ENCODE measurements at places on chromosomes 7 and 10.

- DNase-seq: no peak
Observed at GRCh38 chr7:83413831-83414230, 235.1 kb downstream of the SEMA3E start.

DNA sequence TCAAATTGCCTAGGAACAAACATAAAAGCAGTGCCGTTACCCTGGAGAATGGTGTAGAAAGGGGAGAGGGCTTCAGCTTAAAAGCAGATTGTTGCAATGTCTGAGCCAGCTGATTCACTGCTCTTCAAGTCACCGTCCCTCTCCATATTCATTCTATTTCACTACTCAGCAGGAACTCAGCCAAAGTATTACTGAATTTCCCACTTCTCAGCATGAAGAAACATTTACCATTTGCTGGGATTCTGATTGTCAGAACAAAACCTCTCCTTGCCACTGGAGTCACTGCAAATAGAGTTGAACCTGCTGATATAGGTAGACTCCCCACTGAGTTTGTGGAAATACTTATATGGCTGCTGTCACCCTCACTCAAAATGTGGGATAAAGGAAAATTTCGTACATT, 71.7 kb downstream of the PPP1R17 start:
- DNase-seq: no peak

GRCh38 chr7:159130199-159130775, 14.4 kb downstream of the VIPR2 start:
- DNase-seq: no peak

DNA sequence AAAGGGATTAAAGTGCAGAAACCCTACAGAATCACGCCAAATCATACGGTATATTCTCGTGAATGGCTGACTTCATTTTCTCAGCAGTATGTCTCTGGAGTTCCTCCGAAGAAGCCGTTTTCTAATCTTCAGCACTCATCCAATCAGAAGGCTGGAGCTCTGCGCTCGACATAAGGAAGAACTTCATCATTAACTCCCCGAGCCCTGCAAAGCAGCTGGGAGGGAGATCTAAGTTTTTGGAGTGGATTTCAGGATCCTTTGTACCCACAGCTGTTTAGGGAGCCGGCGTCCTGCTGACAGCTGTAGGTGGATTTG, 40.7 kb upstream of the SDK1 start:
- no peak for DNase-seq

DNA sequence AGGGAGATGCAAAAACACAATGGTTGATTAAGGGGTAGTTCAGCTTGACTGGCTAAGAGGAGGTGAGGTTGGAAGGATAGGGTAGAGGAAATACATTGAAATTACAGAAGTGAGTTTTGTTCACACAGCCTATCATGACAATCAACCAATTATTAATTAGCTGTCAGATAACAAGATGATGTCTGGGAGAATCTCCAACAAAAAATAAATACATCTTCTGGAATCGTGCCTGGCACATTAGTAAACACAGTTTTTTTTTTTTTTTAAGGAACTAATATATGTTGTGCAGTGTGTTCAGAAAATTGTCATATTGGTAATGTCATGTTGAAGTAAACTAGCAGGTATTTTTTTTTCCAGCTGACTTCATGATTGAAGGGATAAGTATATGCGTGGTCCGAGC, 171.8 kb downstream of the VTI1A start:
- DNase-seq: no peak

DNA sequence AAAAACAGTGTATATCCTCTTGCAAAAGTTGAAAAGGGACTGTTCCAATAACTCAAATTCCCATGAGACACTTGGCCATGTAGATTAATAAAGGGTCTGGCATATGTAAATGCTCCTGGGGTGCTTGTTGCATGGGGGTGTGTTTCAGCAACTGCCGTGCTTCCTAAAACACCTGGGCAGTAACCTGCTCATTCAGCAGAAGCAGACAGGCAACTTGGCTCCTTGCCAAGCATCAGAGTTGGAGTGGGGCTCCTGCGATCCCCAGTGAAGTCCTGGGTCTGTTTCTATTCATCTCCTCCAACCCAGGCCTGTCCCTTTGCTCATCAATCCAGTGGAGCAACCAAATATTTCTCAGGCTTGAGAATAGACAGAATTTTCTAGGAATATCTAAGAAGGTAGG, 42.2 kb upstream of the ADAM12 start:
- DNase-seq: no peak

- no peak for DNase-seq
Observed at GRCh38 chr10:1290071-1290471, 233.9 kb downstream of the WDR37 start.

- DNase-seq: no peak
Observed at GRCh38 chr10:72322280-72323058, 32.2 kb downstream of the DNAJB12 start.

GRCh38 chr7:78134256-78134655, 335.7 kb downstream of the PHTF2 start:
- no peak for DNase-seq

GRCh38 chr10:86970982-86971231, 2.6 kb downstream of the ADIRF start:
- DNase-seq: no peak

- no peak for DNase-seq
Observed at GRCh38 chr7:39446546-39446945, 119.7 kb upstream of the YAE1 start.

- DNase-seq: no peak
Observed at GRCh38 chr10:107144490-107144889, 20.0 kb downstream of the SORCS1 start.

GRCh38 chr10:87575851-87576250, 71.2 kb downstream of the MINPP1 start:
- DNase-seq: no peak

- DNase-seq: peak; percentile 51
Observed at GRCh38 chr7:93902777-93903423, 3.5 kb upstream of the GNGT1 start.

- peak; percentile 72 for DNase-seq
Observed at GRCh38 chr10:30705101-30705624, 75.6 kb upstream of the LYZL2 start.

DNA sequence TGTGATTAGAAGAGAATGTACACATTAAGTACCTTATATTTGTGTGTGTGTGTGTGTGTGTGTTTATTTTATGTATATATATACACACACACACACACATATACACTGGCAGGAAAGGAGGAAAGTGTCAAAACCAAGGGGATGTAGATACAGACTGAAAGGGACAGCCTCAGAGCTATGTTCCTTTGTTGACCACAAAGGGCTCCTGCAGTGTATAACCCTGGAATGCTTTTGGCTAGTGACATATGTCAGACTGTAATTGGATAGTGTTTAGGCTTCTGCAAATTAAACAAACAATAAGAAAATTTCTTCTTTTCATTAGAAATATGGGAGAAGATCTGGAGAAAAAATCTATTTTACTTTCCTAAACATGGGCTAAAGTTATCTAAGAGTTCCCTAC, 15.9 kb downstream of the GBF1 start:
- no peak for DNase-seq

DNA sequence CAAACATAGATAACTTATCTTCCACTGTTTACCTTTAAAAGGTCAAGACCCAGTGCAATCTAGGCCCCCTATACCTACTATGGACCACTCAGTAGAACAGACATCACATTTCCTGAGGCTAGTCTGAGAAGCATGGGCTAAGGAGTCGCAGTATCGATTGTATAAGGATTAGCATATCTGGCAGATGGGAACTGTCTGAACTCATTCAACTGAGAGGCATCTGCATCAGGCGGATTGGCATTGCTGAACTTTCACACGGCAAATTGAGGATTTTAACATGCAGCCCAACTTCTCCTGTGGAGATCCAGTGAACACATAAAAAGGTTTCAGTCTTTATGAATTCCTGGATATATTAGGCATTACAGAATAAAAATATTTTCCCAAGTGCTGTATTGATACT, 89.1 kb upstream of the LRGUK start:
- no peak for DNase-seq

DNA sequence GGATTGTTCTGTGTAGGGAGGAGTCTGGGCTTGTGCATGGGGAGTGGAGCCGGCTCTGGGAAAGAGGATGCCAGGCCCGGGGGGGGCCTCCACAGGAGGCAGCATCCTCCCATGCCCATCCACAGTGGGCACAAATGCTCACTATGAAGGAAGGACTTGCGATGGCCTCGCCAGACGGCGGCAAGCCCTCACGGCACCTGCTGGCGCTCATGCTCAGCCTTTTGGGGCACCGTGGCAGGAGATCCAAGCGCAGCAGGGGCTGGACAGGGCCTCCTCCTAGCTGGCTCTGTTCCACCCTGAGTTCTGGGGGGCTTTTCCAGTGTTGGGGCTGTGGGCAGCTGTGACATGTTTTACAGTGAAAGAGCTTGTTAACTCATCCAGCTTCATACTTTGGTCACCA, 15.2 kb downstream of the MDH2 start:
- DNase-seq: no peak

DNA sequence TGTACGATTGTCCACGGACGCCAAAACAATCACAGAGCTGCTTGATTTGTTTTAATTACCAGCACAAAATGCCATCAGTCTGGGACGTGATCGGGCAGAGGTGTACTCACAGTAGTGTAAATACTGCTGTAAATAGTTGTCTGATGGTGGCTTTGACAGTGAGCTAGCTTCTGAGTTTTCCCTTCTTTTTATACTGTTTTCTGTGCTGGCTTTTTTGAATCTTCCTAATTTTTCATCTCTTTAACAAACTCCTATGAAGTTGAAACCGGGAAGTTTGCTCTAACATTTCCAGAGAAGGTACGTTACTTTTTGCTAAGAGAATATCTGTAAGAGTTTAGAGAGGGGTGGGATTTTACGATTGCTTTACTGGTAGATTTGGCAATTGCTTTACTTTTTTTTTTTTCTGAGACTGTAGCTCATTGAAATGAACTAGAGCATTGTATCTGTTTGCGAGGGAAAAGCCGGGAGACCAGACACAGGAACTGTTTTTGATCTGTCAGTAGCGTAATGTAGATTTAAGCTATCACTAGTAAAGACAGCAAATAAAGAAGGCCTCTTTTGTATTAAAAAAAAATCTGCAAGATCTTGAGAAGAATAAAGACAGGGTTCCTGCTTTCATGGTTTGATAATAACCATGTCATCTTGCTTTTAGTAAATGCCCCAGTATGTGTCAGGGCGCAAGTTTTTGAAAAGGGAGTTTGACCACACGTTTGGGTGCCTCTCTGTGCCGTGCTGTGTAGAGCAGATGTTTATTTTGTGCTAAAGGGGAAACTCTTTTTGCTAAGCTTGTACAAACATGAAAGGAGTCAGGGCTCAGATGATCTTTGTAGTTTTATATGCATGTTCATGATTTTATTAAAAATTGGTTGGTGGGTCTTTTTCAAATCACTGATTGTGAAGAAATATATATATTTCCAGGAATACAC, 712 bp downstream of the FOXP2 start:
- no peak for DNase-seq

GRCh38 chr7:22726345-22726906, 574 bp upstream of the IL6 start:
- DNase-seq: peak; percentile 46

DNA sequence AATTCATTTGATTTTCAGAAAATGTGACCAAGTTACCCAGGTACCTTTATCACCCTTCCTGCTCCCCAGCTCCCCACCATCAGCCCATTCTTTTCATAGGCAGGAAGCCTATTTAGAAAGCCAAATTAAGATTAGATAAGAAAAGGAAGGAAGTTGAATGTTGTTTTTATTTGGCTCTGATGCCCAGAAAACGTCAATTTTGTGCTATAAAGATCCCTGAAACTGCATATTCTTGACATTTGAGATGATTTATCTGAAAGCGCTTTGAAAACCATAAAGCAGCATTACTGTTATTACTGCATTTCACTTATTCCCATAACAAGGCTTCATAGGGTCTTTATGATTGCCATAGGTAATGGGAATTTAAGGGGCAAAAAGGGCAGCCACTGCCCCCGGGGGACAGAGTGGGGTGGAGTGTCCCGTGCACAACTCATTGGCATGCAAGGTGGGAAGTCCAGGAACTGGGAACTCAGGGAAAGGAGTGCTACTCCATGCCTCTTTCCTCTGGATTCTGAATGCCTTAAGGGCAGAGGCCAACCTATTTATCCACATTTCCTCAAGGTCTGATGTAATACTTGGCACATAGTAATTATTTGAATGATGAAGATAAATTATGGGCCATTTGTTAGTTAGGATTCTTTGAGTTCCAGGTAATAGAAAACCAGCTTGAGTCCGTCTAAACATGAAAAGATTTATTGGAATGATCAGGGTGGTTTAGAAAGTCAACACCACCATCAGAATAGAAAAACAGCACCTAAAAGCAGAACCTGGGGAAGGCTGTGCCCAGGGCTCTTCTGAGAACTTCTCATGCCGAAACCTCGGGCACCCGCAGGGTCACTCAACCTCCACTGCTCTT, 100.6 kb upstream of the ELMO1 start:
- no peak for DNase-seq

DNA sequence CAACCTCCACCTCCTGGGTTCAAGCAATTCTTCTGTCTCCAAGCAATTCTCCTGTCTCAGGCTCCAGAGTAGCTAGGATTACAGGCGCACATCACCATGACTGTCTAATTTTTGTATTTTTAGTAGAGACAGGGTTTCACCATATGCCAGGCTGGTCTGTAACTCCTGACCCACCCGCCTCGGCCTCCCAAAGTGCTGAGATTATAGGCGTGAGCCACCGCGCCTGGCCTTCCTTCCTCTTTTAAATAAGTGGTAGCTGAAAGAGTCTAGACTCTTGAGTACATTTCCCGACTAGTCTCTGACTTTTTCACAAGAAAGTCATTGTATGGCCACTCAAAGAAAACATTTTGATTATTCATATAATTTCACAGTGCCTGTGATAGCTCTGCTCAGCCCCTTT, 636.2 kb upstream of the ANKRD30A start:
- DNase-seq: no peak

GRCh38 chr10:71968553-71969474, 4.6 kb downstream of the CHST3 start:
- no peak for DNase-seq

DNA sequence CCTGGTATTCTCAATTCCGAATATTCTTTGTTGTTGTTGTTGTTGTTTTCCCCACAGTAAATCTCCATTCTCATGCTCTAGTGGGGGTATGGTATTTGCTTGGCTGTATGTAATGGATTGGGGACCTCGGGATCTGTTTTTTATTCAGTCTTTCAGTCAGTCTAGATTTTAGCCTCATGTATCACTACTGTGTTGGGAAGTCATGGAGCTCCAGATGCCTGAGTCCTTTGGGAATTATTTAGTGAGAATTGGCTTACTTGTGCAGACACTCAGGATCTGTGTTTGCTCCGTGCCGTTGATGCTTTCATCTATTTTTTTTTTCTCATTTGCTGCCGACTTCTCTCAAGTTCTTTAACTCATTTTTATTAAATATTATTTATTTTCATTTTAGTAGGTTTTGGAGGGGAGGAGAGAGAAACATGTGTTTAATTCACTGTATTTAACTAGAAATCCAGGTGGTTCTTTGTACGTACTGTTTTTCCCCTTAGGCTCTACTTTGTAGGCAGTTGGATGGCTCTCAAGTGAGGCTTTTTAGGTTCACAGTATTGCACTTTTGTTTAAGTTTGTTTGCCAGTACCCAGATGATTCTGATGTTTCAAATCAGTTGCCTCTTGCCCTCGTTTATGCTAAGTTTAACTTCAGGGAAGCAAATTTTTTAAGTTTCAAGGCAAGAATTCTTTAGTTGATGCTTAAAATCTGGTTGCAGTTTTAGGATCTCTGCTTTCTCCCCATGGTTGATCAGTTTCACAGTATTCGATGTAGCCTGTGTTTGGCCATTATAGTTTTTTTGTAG, 36.9 kb downstream of the ZNRF2 start:
- DNase-seq: no peak

Measured in Peyer's patch (tissue), 4 donors.